ENCODE measurements at places on chromosomes 12 and 14.

GRCh38 chr12:59500335-59500734 lies 95.5 kb upstream of the SLC16A7 start:
- no peak for DNase-seq

GRCh38 chr12:56695327-56696101 lies 7.4 kb upstream of the PTGES3 start:
- no peak for DNase-seq

DNA sequence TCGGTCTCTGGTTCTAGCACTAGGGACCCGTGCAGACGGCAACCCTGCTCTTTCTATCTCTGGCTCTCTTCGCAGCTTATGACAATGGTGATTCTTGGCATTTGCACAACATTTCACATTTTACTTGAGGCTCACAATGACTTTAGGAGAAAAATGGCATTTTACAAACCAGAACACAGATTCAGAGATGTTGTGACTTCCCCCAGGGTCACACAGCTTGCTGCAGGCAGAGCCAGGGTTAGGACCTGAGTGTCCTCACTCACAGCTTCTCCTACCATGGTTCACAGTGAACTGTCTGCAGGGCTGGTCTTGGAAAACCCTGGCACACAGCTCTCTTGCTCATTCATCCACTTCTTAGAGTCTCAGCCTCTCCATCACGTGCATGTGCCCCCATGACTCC lies 23.7 kb downstream of the P2RX7 start:
- no peak for DNase-seq

GRCh38 chr12:87405918-87406317 lies 623.3 kb downstream of the C12orf50 start:
- no peak for DNase-seq

DNA sequence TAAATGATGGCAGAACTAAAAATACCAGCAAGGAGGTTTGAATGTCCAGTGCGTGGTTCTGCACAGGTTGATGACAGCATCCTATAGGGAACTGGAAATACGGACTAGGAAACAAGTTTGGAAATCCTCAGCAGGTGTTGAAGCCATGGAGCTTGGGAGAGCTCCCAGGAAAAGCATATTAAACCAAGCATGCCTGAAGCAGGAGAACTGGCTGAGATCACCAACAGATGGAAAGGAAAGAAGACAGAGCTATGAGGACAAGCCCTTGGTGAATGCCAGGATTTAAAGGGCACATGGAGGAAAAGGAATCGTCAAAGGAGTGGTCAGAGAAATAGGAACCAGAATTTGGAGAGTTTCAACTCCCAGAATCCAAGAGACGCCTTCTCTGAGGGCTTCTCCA lies 21.2 kb upstream of the ELK3 start:
- DNase-seq, result no peak

- DNase-seq, result no peak
These were observed 110.7 kb downstream of the SLC38A6 start for GRCh38 chr14:61091657-61092273.

- no peak for DNase-seq
These were observed 285.9 kb downstream of the BMP4 start for GRCh38 chr14:53670701-53671100.

DNA sequence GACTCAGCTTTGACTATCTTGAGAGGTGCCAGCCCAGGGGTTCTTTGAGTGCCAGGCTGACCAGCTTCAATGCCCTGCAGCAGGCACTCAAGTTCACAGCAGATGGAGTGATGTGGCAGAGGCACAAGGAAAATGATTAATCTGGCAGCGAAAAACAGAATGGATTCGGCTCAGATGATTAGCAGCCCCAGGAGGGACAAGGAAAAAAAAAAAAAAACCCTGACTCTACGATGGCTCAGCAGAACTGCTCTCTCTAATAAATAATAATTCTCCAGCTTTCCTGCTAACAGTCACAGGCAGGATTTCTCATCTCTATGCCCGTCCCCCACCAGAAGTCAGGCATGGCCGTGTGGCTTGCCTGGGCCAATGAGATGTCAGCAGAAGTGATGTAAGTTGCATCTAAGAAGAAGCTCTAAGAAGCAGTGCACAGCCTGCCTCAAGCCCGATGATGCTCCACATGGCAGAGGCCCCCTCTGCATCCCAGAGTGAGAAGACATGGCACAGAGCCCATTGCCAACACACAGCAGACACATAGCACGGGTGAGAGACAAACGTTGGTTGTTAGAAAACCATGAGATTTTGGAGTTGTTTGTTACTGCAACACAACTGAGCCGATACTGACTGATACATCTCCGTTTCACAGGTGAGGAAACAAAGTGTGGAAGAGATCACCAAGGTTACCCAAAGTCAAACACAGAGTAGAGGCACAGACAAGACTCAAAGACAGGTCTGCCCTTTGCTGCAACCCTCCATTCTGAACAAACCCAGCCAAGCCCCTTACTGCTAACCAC lies 111.0 kb downstream of the SCARB1 start:
- no peak for DNase-seq
